ENCODE measurements at places on chromosomes 6 and 20. TPM values are rescaled to one million over a fixed set of nuclear protein-coding genes. Genes with fewer than 3 reads are reported as not detected.

The XRN2 gene
- total RNA-seq = 57.5 TPM

The BRPF3 gene
- 11.4 TPM for total RNA-seq

The SRMS gene
- not detected for total RNA-seq

The IPCEF1 gene
- not detected for total RNA-seq

The ATP6V1G2 gene
- total RNA-seq = 2.7 TPM

The BNIP5 gene
- total RNA-seq = not detected

The BMP7 gene
- total RNA-seq = not detected

The ZKSCAN8 gene
- total RNA-seq = 12.0 TPM

The C20orf204 gene
- total RNA-seq = 0.12 TPM
